Hepatic stellate cell (primary cell): ENCODE measurements at places on chromosomes 6 and 20.

DNA sequence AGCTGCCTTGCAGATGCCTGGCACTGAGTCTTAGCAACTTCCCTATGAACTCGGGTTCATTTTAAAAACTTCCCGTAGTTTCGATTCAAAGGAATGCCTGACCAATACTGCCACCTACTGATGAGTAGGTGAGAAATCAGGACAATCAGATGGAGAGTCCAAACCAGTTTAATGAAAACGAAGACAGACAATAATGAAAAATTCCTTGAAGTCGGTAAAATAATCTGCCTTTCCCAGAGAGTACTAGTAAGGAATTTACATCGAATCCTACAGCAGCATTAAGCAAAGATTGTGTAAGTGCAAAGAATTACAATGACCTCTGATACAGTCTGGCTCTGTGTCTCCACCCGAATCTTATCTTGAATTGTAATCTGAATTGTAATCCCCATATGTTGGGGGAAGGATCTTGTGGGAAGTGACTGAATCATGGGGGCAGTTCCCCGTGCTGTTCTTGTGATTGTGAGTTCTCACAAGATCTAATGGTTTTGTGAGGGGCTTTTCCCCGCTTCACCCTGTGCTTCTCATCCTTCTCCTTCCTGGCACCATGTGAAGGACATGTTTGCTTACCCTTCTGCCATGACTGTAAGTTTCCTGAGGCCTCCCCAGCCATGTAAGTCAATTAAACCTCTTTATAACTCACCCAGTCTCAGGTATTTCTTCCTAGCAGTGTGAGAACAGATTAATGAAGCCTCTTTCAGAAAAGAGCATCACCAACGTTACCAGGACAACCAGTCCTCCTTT, 134.4 kb downstream of the ARHGAP18 start:
- peak; percentile 35 for DNase-seq

DNA sequence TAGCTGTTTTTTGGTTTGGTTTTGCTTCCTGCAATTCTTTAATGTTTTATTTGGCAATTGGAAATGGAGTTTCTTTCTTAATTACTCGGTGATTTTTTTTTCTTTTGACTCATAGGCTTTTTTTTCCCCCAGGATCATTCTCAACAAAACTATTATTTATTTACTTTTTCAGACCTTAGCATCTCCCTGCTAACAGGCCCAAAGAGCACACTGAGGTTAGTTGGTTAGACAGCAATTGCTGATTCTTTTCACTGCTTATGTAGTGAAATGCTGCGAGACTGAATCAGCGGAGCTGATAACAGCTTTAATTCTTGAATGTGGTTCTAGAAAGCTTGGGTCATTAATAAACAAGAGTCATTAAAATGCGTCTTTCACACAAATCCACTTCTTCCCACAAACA, 79.1 kb upstream of the ZFP64 start:
- DNase-seq, result no peak

GRCh38 chr20:48957533-48957932, 36.0 kb downstream of the ARFGEF2 start:
- DNase-seq, result no peak

DNA sequence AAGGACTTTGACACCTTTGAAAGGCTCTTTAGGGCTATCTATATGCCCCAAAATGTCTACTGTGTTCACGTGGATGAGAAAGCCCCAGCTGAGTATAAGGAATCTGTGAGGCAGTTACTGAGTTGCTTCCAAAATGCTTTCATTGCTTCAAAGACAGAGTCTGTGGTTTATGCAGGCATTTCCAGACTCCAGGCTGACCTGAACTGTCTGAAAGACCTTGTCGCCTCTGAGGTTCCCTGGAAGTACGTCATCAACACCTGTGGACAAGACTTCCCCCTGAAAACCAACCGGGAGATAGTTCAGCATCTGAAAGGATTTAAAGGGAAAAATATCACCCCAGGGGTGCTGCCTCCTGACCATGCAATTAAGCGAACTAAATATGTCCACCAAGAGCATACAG, 65.2 kb downstream of the GCNT2 start:
- no peak for DNase-seq

DNA sequence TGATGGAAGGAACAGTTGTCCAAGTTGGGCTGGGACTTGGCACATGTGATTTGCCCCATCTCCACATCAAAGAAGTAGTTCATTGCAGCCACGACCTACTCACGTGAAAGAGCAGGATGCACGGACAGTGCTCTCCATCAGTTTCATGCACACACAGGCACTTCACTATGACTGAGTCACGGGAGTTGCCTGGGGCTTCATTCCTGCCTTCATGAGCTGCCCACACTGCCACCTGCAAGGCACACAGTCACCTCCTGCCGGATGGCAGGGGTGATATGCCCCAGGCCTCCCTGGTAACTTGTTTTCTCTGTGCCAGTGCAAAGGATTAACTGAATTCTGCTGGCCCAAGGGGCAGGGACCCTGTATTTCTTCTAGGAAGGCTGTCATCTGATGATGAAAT, 22.8 kb downstream of the CST5 start:
- no peak for DNase-seq

GRCh38 chr6:20370801-20371200, 30.9 kb upstream of the E2F3 start:
- DNase-seq, result no peak

- peak; percentile 76 for DNase-seq
Observed at GRCh38 chr20:45833883-45834796, 541 bp downstream of the SNX21 start.

DNA sequence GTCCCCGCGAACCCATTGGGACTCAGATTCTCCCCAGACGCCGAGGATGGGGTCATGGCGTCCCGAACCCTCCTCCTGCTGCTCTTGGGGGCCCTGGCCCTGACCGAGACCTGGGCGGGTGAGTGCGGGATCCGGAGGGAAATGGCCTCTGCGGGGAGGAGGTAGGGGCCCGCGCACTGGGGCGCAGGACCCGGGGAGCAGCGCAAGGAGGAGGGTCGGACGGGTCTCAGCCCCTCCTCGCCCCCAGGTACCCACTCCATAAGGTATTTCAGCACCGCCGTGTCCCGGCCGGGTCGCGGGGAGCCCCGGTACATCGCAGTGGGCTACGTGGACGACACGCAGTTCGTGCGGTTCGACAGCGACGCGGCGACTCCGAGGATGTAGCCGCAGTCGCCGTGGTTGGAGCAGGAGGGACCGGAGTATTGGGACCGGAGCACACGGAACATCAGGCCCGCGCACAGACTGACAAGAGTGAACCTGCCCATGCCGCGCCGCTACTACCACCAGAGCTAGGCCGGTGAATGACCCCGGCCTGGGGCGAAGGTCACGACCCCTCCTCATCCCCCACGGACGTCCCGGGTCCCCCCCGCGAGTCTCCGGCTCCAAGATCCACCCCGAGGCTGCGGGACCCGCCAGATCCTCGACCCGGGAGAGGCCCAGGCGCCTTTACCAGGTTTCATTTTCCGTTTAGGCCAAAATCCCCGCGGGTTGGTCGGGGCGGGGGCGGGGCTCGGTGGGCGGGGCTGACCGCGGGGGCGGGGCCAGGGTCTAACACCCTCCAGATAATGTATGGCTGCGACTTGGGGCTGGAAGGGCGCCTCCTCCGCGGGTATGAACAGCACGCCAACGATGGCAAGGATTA, 15.7 kb upstream of the HLA-A start:
- peak; percentile 71 for DNase-seq

GRCh38 chr6:113491376-113491775, 365.8 kb upstream of the MARCKS start:
- DNase-seq, result no peak

GRCh38 chr20:56391596-56392131, 351 bp downstream of the AURKA start:
- peak; percentile 9 for DNase-seq

DNA sequence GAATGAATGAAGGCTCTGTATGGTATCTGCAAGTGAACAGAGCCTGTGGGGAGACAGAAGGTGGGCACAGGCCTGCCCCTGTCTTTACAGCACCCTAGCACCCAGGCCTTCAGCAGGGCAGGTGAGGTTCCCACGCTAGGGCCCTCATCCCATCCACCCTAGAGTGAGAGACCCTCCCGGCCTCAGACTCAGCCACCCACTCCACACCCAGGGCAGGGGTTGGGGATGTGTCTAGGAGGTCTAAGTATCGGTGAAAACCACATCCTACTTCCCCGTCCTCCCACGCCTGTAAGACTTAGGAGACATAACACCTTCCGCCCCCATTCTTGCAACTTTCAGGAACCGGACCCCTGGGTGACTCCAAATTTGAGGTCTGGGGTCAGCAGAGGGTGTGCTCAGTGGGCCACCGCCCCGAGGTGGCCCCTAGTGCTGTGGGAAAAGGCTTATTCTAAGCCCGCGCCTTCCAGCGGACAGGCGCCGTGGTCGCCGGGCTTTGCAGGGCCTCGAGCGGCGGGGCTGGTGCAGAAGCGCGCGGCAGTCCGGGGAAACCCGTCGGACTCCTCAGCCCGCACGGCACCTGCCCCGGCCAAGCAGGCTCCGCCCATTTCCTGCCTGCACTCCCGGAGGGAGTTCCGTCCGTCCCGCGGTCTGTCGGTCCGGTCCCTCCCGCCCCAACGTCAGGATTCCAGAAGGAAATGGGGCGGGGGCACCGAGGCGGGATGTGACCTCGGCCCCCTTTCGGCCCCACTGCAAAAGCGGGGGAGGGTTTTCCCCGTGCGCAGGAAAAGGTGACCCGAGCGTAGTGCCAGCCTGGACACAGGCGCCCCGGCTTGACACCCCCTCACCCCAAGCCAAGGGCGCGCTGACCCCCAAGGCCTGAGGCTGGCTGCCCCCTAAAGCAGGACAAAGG, 868 bp downstream of the SAMD10 start:
- no peak for DNase-seq

DNA sequence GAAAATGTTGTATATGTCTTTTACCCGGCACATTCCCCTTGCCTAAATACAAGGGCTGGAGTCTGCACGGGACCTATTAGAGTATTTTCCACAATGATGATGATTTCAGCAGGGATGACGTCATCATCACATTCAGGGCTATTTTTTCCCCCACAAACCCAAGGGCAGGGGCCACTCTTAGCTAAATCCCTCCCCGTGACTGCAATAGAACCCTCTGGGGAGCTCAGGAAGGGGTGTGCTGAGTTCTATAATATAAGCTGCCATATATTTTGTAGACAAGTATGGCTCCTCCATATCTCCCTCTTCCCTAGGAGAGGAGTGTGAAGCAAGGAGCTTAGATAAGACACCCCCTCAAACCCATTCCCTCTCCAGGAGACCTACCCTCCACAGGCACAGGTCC, 11.3 kb upstream of the MAPRE1 start:
- DNase-seq, result no peak

DNA sequence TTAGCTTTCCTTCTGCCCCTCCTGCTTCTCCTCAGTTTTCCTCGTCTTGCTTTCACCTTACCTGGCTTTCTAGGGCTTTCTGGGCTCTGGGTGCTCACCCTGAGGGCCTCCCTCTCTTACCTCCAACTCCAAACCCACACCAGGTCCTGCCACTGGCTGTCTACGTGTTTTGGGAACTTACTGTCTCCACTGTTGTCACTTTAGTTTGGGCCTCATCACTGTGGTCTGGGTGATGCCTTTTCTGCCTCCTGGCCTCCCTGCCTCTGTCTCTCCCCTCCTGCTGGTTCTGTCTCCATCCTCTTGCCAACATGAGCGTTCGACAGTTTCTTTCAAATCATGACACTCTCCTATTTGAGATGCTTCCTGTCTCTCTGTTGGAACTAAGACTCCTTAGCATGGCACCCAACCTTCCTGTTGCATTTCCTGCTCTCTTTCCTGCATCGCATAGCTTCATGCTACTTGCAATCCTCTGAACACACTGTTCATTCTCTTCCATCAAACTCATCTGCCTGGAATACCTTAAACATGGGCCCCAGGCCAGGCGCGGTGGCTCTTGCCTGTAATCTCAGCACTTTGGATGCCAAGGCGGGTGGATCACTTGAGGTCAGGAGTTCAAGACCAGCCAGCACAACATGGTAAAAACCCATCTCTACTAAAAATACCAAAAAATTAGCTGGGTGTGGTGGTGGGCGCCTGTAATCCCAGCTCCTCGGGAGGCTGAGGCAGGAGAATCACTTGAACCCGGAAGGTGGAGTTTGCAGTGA, 5.5 kb downstream of the CD40 start:
- DNase-seq, result no peak

DNA sequence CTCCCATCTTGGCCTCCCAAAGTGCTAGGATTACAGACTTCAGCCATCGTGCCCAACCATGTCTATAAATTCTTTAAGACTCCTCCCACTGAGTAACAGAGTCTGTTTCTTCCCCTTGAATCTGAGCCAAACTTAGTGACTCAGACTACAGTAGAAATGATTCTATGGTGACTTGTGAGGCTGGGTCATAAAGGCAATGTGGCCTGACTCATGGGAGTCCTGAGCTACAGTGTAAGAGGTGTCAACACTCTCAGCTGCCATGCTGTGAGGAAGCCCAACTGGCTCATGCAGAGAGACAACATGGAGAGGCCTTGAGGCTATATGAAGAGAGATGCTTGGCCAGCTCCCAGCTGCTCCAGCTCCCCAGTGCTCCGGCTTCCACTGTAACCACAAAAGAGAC, 5.2 kb upstream of the NRSN2 start:
- DNase-seq, result peak; percentile 47

GRCh38 chr6:45886776-45887175, 128.9 kb downstream of the CLIC5 start:
- no peak for DNase-seq

DNA sequence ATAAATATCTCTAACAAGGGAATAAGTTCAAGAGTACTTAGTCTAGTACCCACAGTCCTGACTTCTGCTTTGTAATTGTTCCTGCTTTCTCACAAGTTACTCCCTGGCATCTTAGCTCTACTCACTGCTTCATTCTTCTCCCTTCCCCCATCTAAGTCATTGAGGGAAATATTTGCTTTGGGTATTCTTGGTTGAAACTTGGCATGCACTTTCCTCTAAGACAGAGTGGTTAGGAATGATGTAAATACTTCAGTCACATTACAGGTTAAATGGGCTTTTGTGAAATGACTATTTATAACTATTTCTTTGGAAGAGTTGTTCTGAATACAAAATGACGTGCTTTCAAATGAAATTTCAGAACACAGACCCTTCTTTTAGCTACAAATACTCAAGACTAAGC, 67.7 kb upstream of the PLEKHG1 start:
- no peak for DNase-seq

DNA sequence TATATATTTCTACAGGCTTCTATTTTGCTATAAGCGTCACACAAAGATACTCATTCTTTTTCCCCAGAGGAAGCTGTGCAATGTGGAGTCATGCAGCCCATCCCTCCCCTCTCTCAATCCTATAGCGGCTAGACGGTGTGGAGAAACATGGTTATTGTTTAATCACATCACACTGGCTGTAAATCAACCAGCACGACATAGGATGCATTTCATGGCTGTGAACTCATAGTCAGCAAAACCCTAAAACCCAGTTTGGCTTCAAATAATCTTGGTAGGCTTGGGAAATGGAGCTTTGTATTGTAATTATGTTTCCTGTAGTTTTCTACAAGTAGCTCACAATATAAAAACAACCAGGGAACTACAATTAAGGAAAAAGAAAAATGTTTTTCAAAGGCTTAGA, 16.8 kb downstream of the FOXC1 start:
- DNase-seq, result no peak

GRCh38 chr20:45860560-45861220, 3.3 kb downstream of the ZSWIM3 start:
- DNase-seq, result no peak

DNA sequence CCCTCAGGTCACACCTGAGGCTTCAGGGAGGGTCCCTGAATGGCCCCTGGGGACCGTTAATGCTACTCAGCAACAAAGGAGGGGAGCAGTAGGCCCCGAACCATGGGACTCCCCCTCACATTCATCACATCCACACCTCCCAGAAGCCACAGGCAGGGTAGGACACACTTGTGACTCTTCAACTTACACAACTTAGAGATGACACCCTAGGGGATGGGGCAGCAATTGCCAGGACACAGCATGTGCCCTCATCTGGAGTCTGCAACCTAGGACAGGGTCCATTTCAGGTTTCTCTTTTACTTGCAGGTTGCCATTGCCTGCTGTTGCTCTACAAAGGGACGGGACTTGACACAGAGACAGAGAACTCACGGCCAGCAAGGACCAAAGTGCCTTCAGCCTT, 770 bp downstream of the ULBP3 start:
- DNase-seq, result no peak
